ENCODE measurements at places on chromosomes 5 and 9.

DNA sequence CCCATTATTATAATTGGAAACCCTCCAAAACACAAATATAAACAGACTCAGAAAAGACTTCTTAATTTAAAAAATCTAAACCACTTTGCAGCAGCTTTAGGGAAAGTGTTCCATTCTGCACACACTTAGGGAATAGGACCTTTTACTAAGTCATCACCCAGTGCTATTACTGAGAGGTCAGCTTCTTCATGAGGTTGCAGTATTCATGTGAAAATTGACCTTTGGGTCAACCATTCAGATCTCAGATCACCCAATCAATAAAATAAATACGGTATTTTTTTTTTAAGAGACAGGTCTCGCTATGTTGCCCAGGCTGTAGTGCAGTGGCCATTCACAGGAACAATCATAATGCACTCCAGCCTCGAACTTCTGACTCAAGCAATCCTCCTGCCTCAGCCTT, 21.8 kb downstream of the NR6A1 start:
- no peak for DNase-seq

- no peak for DNase-seq
Observed at GRCh38 chr9:106893088-106893487, 30.1 kb downstream of the ZNF462 start.

DNA sequence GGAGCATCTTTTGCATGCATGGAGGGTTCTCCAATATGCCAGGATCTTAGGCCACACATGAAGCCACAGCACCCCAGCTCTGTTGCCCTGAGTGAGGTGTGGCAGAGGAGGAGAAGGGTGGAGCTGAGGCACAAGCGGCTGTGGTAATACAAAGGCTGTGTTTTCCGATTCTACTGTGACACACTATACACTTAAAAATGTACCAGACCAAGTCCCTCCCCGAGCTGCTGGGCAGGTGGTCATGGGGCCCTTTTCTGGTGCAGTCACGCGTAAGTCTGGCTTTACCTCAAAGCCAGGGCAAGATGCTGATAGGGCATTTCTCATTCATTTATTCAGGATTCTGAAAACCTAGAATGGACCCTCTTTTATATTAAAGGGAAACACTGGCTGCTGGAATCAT, 3.7 kb downstream of the ADGRV1 start:
- no peak for DNase-seq

GRCh38 chr9:120532475-120532874, 47.5 kb downstream of the CDK5RAP2 start:
- no peak for DNase-seq

DNA sequence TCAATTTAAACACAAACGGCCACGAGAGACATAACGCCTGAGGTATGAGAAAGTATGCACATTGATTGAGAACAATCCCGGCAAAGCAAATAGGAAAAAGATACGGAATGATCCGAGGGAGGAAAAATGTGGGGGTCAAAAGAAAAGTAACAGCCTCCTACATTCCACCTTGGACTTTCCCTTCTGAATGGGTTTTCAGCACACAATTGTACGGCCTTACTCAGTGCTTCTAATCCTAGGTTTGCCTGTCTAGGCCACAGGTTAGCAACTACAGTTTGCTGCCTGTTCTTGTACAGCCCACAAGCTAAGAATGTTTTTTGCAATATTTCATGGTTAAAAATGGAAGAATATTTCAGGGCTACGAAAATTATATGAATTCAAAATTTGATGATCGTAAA, 46.2 kb upstream of the RNF20 start:
- no peak for DNase-seq

DNA sequence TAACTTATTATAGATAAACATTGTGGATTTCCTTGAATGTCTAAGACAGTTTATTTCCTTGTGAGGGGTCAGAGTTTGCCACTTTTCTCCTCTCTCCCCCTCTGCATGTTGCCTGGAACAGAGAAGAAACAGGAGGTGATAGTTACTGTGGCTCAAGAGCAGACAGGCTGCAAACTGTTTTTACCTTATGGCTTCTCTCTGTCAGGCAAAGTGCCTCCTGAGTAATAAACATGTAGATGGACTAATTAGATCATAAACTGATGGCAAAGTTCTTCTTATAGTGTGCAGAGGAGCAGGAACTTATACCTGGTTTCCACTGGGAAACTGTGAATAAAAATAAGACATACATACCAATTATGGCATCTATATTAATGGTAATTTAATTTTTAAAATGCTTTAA, 133.1 kb upstream of the CDH12 start:
- no peak for DNase-seq

DNA sequence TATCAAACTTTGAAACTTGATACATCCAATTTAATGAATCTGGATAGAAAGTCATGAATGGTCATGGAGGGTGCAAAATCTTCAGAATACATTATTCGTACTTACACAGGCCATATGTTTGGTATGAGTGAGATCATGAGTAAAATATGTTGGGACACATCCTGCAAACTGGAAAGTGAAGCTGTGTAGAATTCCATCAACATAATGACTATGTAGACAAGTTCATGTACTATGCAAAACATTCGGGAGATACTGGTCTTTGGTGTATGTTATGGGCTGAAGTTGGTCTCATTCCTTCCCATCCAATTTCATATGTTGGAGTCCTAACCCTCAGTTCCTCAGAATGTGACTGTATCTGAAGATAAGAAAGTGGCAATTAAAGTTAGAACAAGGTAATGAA, 18.1 kb upstream of the CTNND2 start:
- DNase-seq: no peak

- DNase-seq: no peak
Observed at GRCh38 chr9:77614645-77615044, 33.5 kb downstream of the GNA14 start.

- no peak for DNase-seq
Observed at GRCh38 chr9:21902136-21902535, 92.1 kb downstream of the CDKN2A start.

- DNase-seq: no peak
Observed at GRCh38 chr9:70065572-70065971, 21.9 kb downstream of the MAMDC2 start.

DNA sequence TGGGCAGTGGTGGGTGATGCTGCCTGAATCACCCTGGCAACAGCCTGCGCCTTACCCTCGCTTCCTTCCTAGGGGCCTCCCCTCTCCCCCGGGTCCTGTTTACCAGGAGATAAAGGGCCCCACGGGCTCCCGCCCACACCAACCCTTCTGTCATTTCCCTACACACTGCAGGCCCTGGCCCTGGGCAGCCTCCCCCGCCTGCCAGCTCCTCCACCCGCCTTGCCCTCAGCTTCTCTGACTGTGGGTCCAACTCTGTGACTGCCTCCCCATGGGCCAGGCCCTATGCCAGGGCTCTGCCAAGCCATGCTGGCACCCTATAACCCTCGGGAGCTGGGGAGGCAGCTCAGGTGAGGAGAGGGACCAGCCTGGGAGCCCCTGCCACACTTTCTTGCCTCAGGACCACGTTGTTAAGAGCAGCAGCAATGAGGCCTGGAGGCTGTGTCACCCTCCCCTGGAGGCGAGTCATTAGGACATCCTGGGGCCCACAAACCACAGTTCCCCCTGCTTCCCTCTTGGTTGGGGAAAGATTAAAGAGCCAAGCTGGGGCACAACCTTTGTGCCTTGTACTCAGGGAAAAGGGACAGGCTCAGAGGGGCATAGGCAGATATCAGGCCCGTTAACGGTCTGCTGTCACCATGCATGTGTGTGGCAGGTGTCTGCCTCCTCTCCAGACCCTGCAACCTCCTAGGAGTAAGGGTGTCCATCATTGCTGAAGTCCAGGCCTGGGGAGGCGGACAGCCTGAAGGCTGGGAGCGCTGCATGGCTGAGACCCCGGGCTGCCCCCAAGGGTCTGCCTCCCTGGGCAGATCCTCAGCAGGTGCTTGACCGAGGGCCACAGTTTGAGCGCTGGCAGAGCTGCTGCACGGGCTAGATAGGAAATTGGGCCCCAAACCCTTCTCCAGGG, 2.8 kb downstream of the MGAT4B start:
- peak; percentile 29 for DNase-seq

GRCh38 chr5:149969181-149969930, 8.8 kb downstream of the SLC26A2 start:
- no peak for DNase-seq

DNA sequence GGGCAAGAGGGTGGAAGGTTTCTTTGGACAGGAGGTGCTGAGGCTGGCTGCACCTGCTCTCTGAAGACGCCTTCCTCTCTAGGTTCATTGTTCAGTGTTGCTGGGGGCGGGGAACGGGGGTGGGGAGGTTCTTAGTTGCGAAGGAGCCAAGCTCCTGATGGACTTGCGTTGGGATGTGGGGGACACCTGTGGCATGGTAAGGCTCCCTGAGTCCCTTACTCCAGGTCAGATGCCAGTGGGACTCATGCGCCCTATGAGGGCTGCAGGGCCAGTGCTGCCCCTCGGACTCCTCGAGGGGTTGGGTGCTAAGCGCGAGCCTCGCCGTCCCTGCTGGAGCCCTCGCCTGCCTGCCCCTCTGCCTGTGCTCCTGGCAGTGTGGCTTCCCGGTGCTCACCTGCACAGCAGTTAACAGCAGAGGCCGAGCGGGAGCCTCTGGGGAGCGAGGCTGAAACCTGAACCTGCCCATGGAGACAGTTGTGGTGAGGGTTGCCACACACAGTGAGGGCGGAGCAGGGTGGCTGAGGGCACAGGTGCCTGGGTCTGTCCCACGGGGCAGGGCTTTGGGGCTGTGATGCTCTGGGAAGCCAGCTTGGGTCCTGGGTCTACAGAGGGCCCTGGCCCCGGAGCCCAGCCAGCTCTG, 5.5 kb downstream of the RNU6ATAC start:
- no peak for DNase-seq

- DNase-seq: no peak
Observed at GRCh38 chr5:66498791-66499207, 97.4 kb upstream of the MAST4 start.

DNA sequence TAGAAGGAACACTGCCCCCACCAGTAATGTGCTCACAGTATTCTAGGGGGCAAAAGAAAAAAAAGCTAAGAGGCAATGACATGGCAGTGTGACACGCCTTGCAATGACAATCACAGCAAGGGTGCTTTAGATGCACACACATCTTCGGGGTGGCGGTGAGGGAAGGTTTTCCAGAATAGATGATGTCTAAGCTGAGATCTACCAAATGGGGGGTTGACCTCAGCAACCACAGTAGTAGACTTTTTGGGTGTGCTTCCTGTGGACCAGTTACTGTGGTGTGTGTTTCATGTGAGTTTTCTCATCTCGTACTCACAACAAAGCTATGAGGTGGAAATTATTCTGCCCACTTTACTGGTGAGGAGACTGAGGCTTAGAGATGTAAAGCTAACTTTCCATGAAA, 10.2 kb upstream of the IL12B start:
- DNase-seq: no peak

GRCh38 chr9:105146677-105147076, 97.8 kb upstream of the SLC44A1 start:
- no peak for DNase-seq

- peak; percentile 58 for DNase-seq
Observed at GRCh38 chr5:68304421-68305052, 89.0 kb downstream of the PIK3R1 start.

- DNase-seq: no peak
Observed at GRCh38 chr5:54524082-54524481, 6.5 kb downstream of the SNX18 start.
